ENCODE measurements at places on chromosomes 1 and 21. TPM values are rescaled to one million over a fixed set of nuclear protein-coding genes. Genes with fewer than 3 reads are reported as not detected.

Gene SMCP
- not detected for total RNA-seq

Gene ETV3L
- total RNA-seq, result not detected

Gene TSPAN1
- total RNA-seq, result 1.1 TPM

Gene CBR3
- total RNA-seq, result 22.7 TPM

- H3K4me3 ChIP-seq, result no peak overlapping the region
- H3K27me3 ChIP-seq, result no peaks in the 10 kb centered on the region
- no peak for DNase-seq
- H3K27ac ChIP-seq, result no peak overlapping the region
- no peaks in the 10 kb centered on the region for H3K36me3 ChIP-seq
- no peaks in the 10 kb centered on the region for H3K4me1 ChIP-seq
Observed at GRCh38 chr1:234226113-234226818, 147.0 kb upstream of the COA6 start.

GRCh38 chr21:39453571-39454179 lies 1.9 kb downstream of the SH3BGR start:
- no peak overlapping the region for H3K4me3 ChIP-seq
- no peak overlapping the region for H3K27ac ChIP-seq
- H3K4me1 ChIP-seq, result no peaks in the 10 kb centered on the region
- no peaks in the 10 kb centered on the region for H3K36me3 ChIP-seq
- peaks cover 8% of the 10 kb centered on the region for H3K27me3 ChIP-seq
- no peak for DNase-seq

DNA sequence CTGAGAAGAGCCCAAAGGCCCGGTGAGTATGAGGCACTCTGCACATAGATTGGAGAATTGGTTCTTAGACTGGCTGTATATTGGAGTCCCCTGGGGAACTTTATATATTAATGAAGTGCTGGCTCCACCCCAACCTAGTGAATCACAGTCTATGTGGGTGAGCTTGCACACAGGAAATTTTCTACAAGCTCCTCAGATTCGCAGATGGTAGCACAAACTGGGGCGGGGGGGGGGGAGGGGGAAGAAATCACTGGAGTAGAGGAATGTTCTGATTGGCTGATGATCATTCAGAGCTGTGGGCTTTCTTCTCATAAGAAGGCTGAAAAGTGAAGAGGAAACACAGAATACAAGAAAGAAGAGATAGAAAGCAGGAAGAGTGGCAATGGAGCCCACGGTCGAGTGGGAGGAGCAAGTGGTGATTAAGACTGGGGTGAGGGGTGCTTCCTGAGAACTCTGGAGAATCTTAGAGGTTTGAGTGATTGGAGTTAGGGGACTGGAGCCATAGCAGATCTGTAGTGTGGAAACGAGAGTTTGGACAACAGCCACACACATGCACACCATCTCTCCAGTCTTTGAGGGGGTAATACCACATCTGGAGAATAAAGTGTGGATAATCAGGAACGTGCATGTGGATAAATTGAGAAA lies 465.9 kb upstream of the DAB1 start:
- no peaks in the 10 kb centered on the region for H3K27me3 ChIP-seq
- no peak overlapping the region for H3K27ac ChIP-seq
- no peak for DNase-seq
- no peaks in the 10 kb centered on the region for H3K4me1 ChIP-seq

GRCh38 chr1:228765168-228765946 lies 30.1 kb downstream of the RHOU start:
- H3K4me3 ChIP-seq, result no peak overlapping the region
- DNase-seq, result no peak
- no peaks in the 10 kb centered on the region for H3K4me1 ChIP-seq
- no peaks in the 10 kb centered on the region for H3K36me3 ChIP-seq
- no peaks in the 10 kb centered on the region for H3K27me3 ChIP-seq

- no peak for DNase-seq
- H3K27me3 ChIP-seq, result no peaks in the 10 kb centered on the region
- no peak overlapping the region for H3K4me3 ChIP-seq
- no peaks in the 10 kb centered on the region for H3K36me3 ChIP-seq
- H3K4me1 ChIP-seq, result peaks cover 51% of the 10 kb centered on the region
Observed at GRCh38 chr1:154422521-154422920, 17.4 kb downstream of the IL6R start.

GRCh38 chr1:162094271-162094670 lies 24.8 kb downstream of the NOS1AP start:
- no peak overlapping the region for H3K27ac ChIP-seq
- no peaks in the 10 kb centered on the region for H3K4me1 ChIP-seq
- H3K36me3 ChIP-seq, result no peaks in the 10 kb centered on the region
- H3K27me3 ChIP-seq, result peaks cover 15% of the 10 kb centered on the region

GRCh38 chr1:32127409-32128198 lies 19.7 kb downstream of the KPNA6 start:
- no peak overlapping the region for H3K27ac ChIP-seq
- peaks cover 5% of the 10 kb centered on the region for H3K36me3 ChIP-seq
- DNase-seq, result no peak
- no peaks in the 10 kb centered on the region for H3K4me1 ChIP-seq

GRCh38 chr1:247445526-247446356 lies 12.2 kb downstream of the OR2B11 start:
- no peaks in the 10 kb centered on the region for H3K27me3 ChIP-seq
- no peak overlapping the region for H3K27ac ChIP-seq
- no peak for DNase-seq
- H3K4me1 ChIP-seq, result peaks cover 6% of the 10 kb centered on the region
- H3K4me3 ChIP-seq, result no peak overlapping the region
- H3K36me3 ChIP-seq, result no peaks in the 10 kb centered on the region

- no peaks in the 10 kb centered on the region for H3K36me3 ChIP-seq
- H3K4me3 ChIP-seq, result no peak overlapping the region
- H3K27me3 ChIP-seq, result no peaks in the 10 kb centered on the region
- peaks cover 30% of the 10 kb centered on the region for H3K4me1 ChIP-seq
Observed at GRCh38 chr1:162876751-162877150, 15.8 kb upstream of the CCDC190 start.

DNA sequence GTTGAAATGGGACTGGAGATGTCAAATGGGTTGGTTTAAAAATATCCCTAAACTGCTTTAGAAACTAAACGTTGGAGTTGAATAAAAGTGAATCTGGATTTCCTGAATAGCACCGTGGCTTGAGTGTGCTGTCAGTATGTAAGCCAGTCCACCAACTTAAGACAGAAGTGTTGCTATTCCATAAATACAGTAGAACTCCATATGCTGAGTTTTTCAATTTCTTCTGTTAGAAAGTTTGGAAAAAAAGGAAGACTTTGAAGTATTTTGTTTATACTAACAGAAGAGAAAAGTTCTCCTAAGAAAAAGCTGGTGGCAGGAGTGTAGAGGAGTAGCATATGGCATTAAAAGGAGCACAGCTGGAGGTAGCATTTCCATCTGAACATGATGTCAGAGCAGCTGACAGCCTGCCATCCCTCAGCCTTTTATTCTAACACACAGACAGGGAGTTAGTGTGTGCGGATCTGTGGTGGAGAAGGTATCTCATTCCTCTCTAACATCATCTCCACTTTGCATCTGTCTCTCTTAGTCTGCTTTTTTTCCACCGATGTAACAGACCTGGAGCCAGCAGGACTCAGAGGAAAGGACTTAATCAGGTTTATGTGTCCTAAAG lies at the start of gene ZBTB18:
Gene ZBTB18, plus strand, starts transcription at position 449 of the 610 bp plus-strand sequence. Its CDS starts 149 bp downstream, at position 598.
- H3K4me3 ChIP-seq, result peak within 1 kb of the TSS; percentile 86
- peaks cover 15% of the 10 kb centered on the region for H3K36me3 ChIP-seq
- no peak within 1 kb of the TSS for H3K27ac ChIP-seq
- H3K27me3 ChIP-seq, result no peaks in the 10 kb centered on the region
- no peak for DNase-seq

DNA sequence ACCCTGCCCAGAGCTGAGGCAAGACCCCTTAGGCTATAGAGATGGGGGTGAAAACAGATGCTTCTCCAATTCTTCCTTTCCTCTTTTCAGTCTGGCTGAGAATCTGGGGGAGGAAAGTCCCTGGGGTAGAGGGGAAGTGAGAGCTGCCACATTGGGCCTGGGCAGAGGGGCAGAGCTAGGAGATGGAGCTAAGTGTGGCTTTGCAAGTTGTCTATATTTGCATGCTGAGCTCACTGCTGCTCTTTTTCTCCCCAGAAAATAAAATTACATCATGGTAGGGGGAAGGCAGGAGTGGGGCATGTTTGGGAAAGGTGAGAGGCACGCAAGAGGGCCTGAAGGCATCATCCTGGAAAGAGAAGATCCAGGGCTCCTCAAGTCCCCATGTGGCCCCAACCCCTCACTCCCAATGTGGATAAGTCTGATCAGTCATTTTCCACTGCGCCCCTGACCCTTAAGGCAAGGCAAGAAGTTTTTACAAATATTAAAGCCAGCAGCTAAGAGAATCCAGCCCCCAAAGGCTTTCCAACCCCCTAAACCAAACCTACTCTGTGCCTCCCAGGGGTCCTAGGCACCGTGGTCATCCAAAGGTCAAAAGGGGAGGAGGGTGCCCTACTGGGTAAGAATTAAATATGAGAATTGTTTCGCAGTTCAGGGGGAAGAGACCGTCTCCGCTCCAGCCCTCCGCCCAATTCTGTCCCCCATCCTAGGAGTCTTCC lies 500 bp upstream of the PEA15 start:
- peak overlapping the region; percentile 94 for H3K4me3 ChIP-seq
- peaks cover 29% of the 10 kb centered on the region for H3K36me3 ChIP-seq
- H3K27ac ChIP-seq, result peak overlapping the region; percentile 34
- peak; percentile 77 for DNase-seq
- H3K27me3 ChIP-seq, result no peaks in the 10 kb centered on the region

DNA sequence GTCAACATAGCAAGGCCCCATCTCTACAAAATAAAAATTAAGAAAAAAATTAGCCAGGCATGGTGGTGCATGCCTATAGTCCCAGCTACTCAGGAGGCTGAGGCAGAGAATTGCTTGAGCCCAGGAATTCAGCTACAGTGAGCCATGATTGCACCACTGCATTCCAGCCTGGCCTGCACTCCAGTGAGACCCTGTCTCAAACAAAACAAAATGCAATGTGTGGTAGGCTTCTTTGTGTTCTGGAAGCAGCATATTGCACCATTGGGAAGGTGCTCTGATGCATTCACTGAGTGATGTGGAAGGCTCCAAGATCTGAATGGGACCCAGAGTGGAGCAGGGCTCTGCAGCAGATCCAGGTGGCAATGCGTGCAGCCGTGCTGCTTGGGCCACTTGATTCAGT lies 99.6 kb upstream of the COG2 start:
- DNase-seq, result no peak
- no peaks in the 10 kb centered on the region for H3K36me3 ChIP-seq
- peaks cover 21% of the 10 kb centered on the region for H3K27me3 ChIP-seq

GRCh38 chr21:26297851-26298250 lies 127.3 kb upstream of the APP start:
- no peaks in the 10 kb centered on the region for H3K27me3 ChIP-seq
- H3K27ac ChIP-seq, result no peak overlapping the region
- DNase-seq, result no peak
- H3K4me1 ChIP-seq, result no peaks in the 10 kb centered on the region

- H3K4me3 ChIP-seq, result no peak overlapping the region
- H3K4me1 ChIP-seq, result no peaks in the 10 kb centered on the region
- no peaks in the 10 kb centered on the region for H3K36me3 ChIP-seq
- no peak for DNase-seq
Observed at GRCh38 chr1:5658340-5659316, 333.6 kb downstream of the NPHP4 start.

DNA sequence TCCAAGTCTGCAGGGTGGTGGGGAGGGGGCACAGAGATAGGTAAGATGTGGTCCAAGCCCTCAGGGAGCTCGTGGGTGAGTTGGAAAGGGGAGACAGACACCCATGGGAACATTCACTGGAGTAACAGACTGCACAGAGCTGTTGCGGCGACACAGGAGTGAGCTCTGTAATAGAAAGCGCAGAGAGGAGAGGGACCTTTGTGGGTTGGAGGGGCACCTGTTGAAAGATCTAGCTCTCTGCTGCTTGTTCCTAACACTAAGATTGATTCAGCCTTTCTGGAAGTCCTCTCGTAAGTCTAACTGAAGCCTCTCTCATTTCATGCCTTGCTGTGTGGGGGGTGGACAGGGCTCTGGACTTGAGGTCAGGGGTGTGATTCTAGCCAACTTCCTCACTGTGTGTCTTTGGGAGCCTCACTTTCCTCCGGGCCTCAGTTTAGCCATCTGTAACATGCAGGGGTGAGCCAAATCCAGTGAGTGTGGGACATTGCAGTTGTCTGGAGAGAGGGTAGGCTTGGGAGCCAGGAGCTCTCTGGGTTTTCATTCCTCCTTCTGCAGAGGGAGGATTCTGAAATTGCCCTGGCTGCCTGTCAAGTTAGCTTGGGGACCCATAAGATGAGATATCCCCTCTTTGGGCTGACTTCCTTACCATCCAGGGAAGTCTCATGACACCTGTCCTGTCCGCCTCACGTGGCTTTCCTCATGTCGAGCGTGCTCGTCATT lies 2.0 kb upstream of the ACOT11 start:
- peak; percentile 71 for DNase-seq
- H3K4me1 ChIP-seq, result peaks cover 31% of the 10 kb centered on the region
- no peak overlapping the region for H3K27ac ChIP-seq
- no peaks in the 10 kb centered on the region for H3K27me3 ChIP-seq
